ENCODE measurements at places on chromosomes 12 and 14. TPM values are rescaled to one million over a fixed set of nuclear protein-coding genes. Genes with fewer than 3 reads are reported as not detected.

The SAMD4A gene
- polyA plus RNA-seq: 5.6 TPM

The NEUROD4 gene
- not detected for polyA plus RNA-seq

The EXOC3L4 gene
- not detected for polyA plus RNA-seq

The NGB gene
- polyA plus RNA-seq: 0.16 TPM

Measured in mammary epithelial cell (primary cell).